MCF 10A (cell line): ENCODE measurements at places on chromosomes 1 and 21. TPM values are rescaled to one million over a fixed set of nuclear protein-coding genes. Genes with fewer than 3 reads are reported as not detected.

TFAP2E gene
- 0.30 and 0.47 TPM in 2 replicates for total RNA-seq

IFFO2 gene
- 10.8 and 21.0 TPM in 2 replicates for total RNA-seq

DYNLT4 gene
- total RNA-seq, result not detected in 2 replicates

GUCA2B gene
- total RNA-seq, result not detected in 2 replicates

HTR6 gene
- total RNA-seq, result not detected in 2 replicates

DCLRE1B gene
- total RNA-seq, result 6.9 and 8.1 TPM in 2 replicates

DHRS3 gene
- 1.4 and 1.5 TPM in 2 replicates for total RNA-seq

CALML6 gene
- 1.7 and 2.8 TPM in 2 replicates for total RNA-seq

WNT2B gene
- total RNA-seq, result 0.75 and 1.7 TPM in 2 replicates
